Trophoblast cell (in vitro differentiated cells and primary cell): ENCODE measurements at places on chromosomes 13 and 19.

- no peak for DNase-seq
Observed at GRCh38 chr19:18987456-18987855, 45.9 kb downstream of the SUGP2 start.

GRCh38 chr13:88908961-88909441, 1237.8 kb downstream of the SLITRK5 start:
- DNase-seq, result no peak

DNA sequence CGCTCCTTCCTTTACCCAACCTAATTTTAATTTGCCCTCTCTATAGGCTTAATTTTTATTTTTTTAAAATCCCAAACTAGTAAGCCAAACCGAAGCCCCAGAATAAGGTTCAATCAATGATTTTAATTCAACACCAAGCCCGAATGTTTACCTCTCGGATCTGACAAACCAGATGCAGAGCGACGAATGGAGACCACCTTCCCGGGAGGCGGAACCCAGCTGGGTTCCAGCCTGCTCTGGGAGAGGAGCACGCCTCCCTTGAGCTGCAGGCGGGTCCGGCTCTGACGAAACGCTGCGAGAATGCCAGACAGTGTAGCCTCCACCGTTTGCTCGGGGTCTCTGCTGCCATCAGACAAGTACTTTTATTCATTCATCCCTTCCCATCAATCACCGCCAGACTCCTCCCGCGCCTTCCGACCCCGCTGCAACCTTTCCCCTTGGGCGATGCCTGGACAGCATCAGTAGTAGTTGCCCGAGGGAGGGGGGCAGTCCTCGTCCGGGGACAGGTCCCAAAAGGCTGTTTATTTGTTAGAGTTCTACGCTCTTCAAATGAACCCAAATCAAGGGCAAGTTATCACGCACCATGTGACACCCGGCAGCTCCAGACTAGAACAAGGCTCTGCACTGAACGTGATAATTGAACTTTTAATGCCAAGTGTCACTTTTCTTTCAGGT, 752 bp upstream of the EDNRB start:
- no peak for DNase-seq

GRCh38 chr13:37701306-37701705, 102.7 kb upstream of the POSTN start:
- DNase-seq, result no peak

- DNase-seq, result peak; percentile 40
Observed at GRCh38 chr13:90867336-90867683, 480.2 kb upstream of the MIR17HG start.

- DNase-seq, result no peak
Observed at GRCh38 chr13:41678249-41678648, 220.9 kb downstream of the RGCC start.

GRCh38 chr13:21445759-21446158, 13.3 kb downstream of the ZDHHC20 start:
- no peak for DNase-seq
